ENCODE measurements at places on chromosomes 16 and 17. TPM values are rescaled to one million over a fixed set of nuclear protein-coding genes. Genes with fewer than 3 reads are reported as not detected.

Gene SBK1
- total RNA-seq, result not detected

Gene STAT5B
- 19.6 TPM for total RNA-seq

Gene PSME3IP1
- 41.3 TPM for total RNA-seq

Gene CBX8
- total RNA-seq, result 4.4 TPM

Gene ITGA2B
- total RNA-seq, result 0.35 TPM

Gene GJC1
- total RNA-seq, result 4.3 TPM

Gene CCDC154
- total RNA-seq, result 0.26 TPM

Gene VMO1
- total RNA-seq, result 0.58 TPM

Gene PRAC1
- not detected for total RNA-seq

Gene OR3A3
- total RNA-seq, result not detected

Gene LRRC37A3
- 4.5 TPM for total RNA-seq

Gene RNF112
- 2.3 TPM for total RNA-seq

Gene RGS11
- total RNA-seq, result 0.94 TPM

Gene NPTX1
- total RNA-seq, result not detected

Gene MEFV
- not detected for total RNA-seq

Gene C17orf113
- total RNA-seq, result 0.43 TPM

Gene PMM2
- 38.1 TPM for total RNA-seq

Gene ATP2A1
- 0.17 TPM for total RNA-seq

Gene KRT39
- not detected for total RNA-seq

Gene FTO
- total RNA-seq, result 90.3 TPM

Gene STAC2
- total RNA-seq, result 0.82 TPM

Gene PRSS8
- 0.12 TPM for total RNA-seq

Gene KCNG4
- total RNA-seq, result not detected

Gene SEC14L5
- 0.47 TPM for total RNA-seq

Gene DNAH9
- not detected for total RNA-seq

Gene SPN
- not detected for total RNA-seq

Gene AGRP
- not detected for total RNA-seq

Gene PRR35
- total RNA-seq, result not detected

Gene MYADML2
- not detected for total RNA-seq

Gene ADAMTS18
- 0.82 TPM for total RNA-seq

Gene UMOD
- not detected for total RNA-seq

Gene NEUROD2
- total RNA-seq, result not detected
